ENCODE measurements at places on chromosomes 7 and 10. TPM values are rescaled to one million over a fixed set of nuclear protein-coding genes. Genes with fewer than 3 reads are reported as not detected.

The HERC4 gene
- 108 TPM for total RNA-seq

The NCOA4 gene
- 128 TPM for total RNA-seq

The SPDYE9 gene
- not detected for total RNA-seq

The CRTAC1 gene
- total RNA-seq: 0.07 TPM

The TRIL gene
- total RNA-seq: 1.8 TPM

The VAX1 gene
- not detected for total RNA-seq

The ARHGEF35 gene
- 1.3 TPM for total RNA-seq

The FOXI2 gene
- total RNA-seq: not detected

The SP8 gene
- not detected for total RNA-seq

The GPR141 gene
- total RNA-seq: not detected

The FAM180A gene
- total RNA-seq: 51.3 TPM

The TLX1 gene
- total RNA-seq: not detected

The CRCP gene
- total RNA-seq: 21.2 TPM

The CCDC6 gene
- total RNA-seq: 44.3 TPM

The DLX5 gene
- 0.33 TPM for total RNA-seq

The IFIT3 gene
- 19.9 TPM for total RNA-seq

The FOXP2 gene
- total RNA-seq: 0.26 TPM

The CHAT gene
- not detected for total RNA-seq

The ANKRD1 gene
- total RNA-seq: 24.2 TPM

The BEND7 gene
- total RNA-seq: 4.0 TPM

The SLC13A1 gene
- total RNA-seq: not detected

The LLCFC1 gene
- not detected for total RNA-seq

The LRGUK gene
- total RNA-seq: 0.10 TPM

The AKR1D1 gene
- 0.07 TPM for total RNA-seq

The C10orf90 gene
- 0.26 TPM for total RNA-seq

The ST8SIA6 gene
- not detected for total RNA-seq

The CELF2 gene
- 18.1 TPM for total RNA-seq

The NUDT13 gene
- total RNA-seq: 1.1 TPM

The TEX47 gene
- total RNA-seq: not detected

The EPO gene
- not detected for total RNA-seq

The BLNK gene
- not detected for total RNA-seq

The MNX1 gene
- total RNA-seq: not detected

The WDR37 gene
- total RNA-seq: 15.2 TPM

The PILRB gene
- total RNA-seq: 7.8 TPM

The KCP gene
- 0.69 TPM for total RNA-seq

The RSPH10B gene
- total RNA-seq: 0.63 TPM

The RASSF4 gene
- total RNA-seq: 6.2 TPM

The AEBP1 gene
- 333 TPM for total RNA-seq

The HILPDA gene
- 71.2 TPM for total RNA-seq

The MLXIPL gene
- 0.39 TPM for total RNA-seq

The AZGP1 gene
- total RNA-seq: not detected

The MINDY3 gene
- 34.1 TPM for total RNA-seq

The TCAF2 gene
- total RNA-seq: 7.2 TPM

The RADIL gene
- 0.13 TPM for total RNA-seq

The MBLAC1 gene
- total RNA-seq: 2.3 TPM

The SCD gene
- total RNA-seq: 458 TPM

The NPFFR1 gene
- total RNA-seq: not detected

The DOCK1 gene
- total RNA-seq: 68.6 TPM

The CRHR2 gene
- not detected for total RNA-seq

The VWA2 gene
- not detected for total RNA-seq

The LIPN gene
- not detected for total RNA-seq

All from smooth muscle cell of the pulmonary artery (primary cell).